ENCODE measurements at places on chromosomes 12 and 14.

DNA sequence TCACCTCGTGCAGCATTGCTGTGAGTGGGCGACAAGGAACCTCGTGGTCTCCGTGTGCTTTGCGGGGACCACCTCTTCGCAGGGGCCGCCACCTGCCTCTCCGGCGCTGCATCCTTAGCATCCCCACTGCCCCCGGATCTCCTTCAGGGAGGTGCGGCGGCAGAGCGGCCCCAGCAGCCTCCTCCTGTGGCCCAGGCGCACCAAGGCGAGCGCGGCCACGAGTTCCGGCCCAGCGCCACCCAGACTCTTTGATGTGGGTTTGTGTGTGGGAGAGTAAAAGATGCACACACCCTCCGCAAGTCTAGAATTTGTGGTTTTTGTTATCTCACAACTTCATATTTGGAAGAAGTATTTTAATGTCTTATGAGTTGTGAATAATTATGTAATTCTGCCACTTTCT is 118.8 kb upstream of the DIO3 start:
- peak; percentile 48 for DNase-seq

DNA sequence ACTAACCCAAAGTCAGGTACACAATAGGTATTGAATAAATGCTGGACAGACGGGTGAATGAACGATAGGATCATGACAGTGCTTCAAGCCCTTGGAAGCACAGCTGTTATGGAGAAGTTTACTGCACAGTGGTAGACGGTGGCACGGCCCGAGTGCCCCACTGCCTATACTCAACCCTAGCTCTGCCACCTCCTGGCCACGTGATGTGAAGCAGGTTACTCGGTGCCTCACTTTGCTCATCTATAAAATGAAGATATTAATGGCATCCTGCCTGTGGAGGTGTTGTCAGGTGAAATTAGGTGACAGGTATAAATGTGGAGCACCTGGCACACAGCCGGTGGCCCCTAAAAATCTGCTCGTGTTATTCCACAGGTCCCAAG is 5.8 kb downstream of the ASB2 start:
- DNase-seq, result peak; percentile 86

GRCh38 chr12:12244341-12244740 is 22.5 kb downstream of the LRP6 start:
- no peak for DNase-seq

DNA sequence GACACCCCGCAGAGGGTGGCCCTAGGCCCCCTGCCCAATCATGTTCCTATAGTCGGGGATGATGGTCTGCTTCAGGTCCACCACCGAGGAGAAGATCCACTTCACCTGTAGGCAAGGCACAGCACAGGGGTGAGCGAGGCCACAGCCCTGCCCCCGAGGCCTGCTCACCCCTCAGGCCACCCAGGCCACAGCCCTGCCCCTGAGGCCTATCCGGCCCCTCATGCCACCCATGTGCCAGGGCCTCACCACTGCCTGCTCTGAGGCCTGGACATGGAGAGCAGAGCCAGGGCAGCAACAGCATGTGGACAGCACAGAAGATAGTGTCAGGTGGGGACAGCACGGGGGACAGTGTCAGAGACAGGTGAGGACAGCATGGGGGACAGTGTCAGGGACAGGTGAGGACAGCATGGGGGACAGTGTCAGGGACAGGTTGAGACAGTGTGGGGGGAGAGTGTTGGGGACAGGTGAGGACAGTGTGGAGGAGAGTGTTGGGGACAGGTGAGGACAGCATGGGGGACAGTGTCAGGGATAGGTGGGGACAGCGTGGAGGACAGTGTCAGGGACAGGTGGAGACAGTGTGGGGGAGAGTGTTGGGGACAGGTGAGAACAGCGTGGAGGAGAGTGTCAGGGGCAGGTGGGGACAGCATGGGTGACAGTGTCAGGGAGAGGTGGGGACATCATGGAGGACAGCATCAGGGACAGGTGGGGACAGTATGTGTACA is 239.7 kb downstream of the TMEM121 start:
- DNase-seq, result no peak

DNA sequence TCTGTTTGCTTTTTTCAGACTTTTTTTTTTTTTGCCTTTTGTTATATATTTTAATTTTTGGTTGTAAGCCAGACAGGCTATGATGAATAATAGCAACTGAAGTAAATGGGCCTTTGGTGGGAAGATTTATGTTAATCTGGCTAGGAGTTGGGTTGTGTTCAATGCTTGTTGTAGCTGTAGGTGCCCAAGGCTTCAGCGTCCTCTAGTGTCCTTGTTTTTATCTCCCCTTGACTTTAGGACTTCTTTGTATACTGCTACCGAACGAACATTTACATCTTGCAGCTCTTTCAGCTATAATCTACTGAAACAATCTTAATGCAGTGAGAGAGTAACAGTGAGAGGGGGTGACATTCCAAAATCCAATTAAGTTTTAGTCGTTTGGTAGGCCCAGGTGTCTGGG is 848.4 kb upstream of the FBXO33 start:
- no peak for DNase-seq

- DNase-seq, result peak; percentile 6
Measured at GRCh38 chr12:126617312-126617711, 1552.1 kb downstream of the AACS start.

- no peak for DNase-seq
Measured at GRCh38 chr12:49563951-49564685, 3.8 kb downstream of the MCRS1 start.

- DNase-seq, result no peak
Measured at GRCh38 chr12:66901138-66901932, 222.5 kb upstream of the GRIP1 start.

DNA sequence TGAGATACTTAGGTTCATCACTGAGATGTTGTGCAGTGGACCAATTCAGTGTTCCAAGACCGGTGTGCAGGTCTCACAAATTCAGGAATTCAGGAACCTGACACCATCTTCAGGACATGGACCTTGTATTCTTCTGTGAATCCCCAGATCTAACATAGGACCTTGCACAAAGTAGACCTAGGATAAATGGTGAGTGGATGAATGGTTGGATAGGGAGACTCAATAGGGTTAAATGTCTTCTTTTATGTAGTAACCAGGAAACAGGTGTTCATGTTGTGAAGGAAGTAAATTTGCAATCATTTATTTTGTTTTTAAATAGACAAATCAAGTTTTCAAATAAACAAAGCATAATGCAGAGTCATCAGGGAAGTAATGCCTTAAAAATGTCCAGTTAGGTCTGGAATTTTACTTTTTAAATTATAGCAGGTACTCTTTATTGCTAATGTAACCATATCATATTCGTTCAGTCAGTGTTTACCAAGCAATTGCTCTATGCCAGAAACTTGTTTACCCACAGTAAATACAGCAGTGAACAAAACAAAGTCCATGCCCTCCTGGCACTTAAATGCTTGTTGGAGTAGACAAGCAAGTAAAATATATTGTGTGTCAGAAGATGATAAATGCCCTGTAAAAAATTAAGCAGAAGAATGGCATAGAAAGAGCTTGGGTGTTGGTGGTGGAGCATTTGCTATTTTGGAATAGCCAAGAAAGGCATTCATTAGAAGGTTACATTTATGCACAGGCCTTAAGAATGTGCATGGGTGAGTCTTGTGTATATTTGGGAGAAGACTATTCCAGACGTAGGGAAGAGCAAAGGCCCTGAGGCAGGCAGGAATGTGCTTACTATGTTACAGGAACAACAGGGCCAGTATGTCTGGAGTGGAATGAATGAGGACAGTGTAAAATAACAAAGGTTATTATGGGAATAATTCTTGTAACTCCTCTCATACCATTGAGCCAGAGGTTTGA is 26.3 kb downstream of the RXYLT1 start:
- no peak for DNase-seq

DNA sequence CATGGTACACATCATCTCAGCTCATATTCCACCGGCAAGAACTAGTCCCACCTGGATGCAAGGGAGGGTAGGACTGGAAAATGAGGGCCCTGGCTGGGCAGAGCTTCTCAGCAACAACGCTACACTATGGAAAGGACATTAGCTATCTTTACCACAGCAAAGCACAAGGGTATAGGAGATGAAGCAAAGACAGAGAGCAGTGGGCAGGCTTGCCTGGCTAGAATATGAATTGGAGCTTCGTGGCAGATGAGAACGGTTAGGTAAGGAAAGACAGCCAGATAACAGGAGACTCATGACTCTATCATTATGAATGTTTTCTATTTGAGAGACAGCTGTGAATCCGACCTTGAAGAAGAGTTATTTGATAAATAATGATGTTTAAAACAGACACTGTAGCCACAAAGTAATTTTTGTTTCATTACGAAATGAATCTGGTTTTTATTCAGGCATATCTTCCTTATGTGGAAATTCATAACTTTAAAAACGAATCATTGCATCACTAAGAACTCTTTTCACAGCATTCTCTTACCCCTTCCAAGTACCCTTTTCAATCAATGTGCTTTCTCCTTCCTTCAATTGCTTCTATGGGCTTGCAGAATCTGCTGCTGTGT is 59.1 kb upstream of the PCED1B start:
- DNase-seq, result no peak

- no peak for DNase-seq
Measured at GRCh38 chr12:47775100-47775911, 2.3 kb downstream of the SLC48A1 start.

DNA sequence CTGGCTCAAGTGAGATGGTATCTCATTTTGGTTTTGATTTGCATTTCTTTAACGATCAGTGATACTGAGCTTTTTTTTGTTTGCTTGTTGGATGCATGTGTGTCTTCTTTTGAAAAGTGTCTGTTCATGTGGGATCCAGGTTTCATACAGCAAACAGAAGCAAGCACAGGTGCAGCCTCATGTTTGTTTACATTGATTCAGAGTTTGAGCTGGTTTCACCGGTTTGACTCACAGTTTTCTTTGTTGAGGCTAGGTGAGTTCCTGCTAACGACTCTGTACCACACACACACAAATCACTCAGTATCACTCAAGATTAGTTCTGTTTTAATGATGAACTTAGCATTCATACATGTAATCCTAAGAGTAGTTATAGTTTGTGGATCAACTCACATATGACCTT is 3.7 kb downstream of the OR10G2 start:
- no peak for DNase-seq

GRCh38 chr12:79252358-79253075 is 387.9 kb downstream of the SYT1 start:
- DNase-seq, result no peak

GRCh38 chr14:61491224-61491623 is 169.8 kb downstream of the PRKCH start:
- DNase-seq, result no peak

DNA sequence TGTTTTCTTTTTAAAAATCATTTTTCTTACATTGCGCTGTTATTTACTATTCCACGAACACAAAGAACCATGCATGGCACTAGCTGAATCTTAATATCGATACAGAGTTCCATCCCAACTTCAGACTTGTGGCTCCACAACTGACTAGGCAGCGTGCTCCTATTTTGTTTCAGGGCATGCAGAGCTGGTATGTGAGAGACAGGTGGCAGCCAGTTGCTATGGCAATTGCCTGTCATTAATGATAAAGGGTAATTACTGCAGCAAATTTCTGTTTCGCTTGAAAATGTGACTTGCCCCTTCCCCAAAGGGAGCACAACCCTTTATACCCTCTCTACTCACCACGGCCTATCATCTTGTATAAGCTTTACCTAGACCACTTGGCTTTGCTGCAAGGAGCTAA is 113.1 kb upstream of the G2E3 start:
- no peak for DNase-seq

DNA sequence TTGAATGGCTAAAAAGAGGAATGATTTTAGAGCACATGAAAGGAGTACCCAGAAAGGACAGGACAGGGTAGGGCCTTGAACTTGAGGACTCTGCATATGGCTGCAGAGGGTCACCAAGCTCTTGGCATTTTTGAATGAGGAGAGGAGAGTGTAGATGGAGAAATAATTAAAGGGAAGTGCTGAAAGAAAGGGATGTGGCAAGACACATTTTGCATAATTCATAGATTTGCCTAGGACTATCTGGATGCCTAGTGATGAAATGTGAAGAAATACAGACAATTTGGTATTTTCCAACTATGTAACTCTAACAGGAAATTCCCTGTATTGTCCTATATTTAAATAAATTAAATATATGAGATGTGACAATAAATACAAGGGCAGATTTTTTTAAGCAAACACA is 27.5 kb upstream of the MDM1 start:
- no peak for DNase-seq

GRCh38 chr14:91368776-91369416 is 48.7 kb downstream of the CCDC88C start:
- no peak for DNase-seq

- DNase-seq, result no peak
Measured at GRCh38 chr14:54450535-54450934, 9.4 kb upstream of the CNIH1 start.

GRCh38 chr14:65791191-65791981 is 378.9 kb downstream of the FUT8 start:
- DNase-seq, result peak; percentile 83

- DNase-seq, result no peak
Measured at GRCh38 chr14:40656311-40656710, 950.4 kb upstream of the LRFN5 start.

GRCh38 chr12:48814262-48815125 is 3.8 kb upstream of the CACNB3 start:
- peak; percentile 87 for DNase-seq
